WTC11 (cell line): ENCODE measurements at places on chromosomes 12 and 14. TPM values are rescaled to one million over a fixed set of nuclear protein-coding genes. Genes with fewer than 3 reads are reported as not detected.

- no peak for DNase-seq
Measured at GRCh38 chr12:78490861-78491260, 373.7 kb upstream of the SYT1 start.

- DNase-seq, result no peak
Measured at GRCh38 chr14:96631621-96632362, 129.6 kb downstream of the PAPOLA start.

- DNase-seq, result no peak
Measured at GRCh38 chr14:83163016-83163415, 1629.4 kb upstream of the SEL1L start.

DNA sequence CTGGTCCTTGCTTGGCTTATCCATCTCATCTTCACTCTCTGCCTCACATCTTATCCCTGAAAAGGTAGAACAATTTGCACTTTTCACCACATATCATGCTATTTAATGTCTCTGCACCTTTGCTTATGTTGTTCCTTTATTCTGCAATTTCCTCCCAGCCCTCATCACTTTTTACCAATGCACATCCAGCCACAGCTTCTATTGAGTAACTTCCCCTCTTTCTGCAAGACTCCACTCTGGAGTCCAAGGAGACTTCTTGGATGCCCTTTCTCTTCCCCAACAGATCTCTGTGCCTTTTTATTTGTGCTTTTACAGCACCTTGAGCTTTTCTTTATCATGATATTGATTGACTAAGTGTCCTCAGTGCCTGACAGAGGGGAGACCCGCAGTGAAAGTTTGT, 797.1 kb downstream of the VRK1 start:
- DNase-seq, result no peak

Gene B4GALNT1
- 0.46 to 1.2 TPM (median 1.2 TPM) in 3 replicates for total RNA-seq
